ENCODE measurements at places on chromosomes 6 and 20.

DNA sequence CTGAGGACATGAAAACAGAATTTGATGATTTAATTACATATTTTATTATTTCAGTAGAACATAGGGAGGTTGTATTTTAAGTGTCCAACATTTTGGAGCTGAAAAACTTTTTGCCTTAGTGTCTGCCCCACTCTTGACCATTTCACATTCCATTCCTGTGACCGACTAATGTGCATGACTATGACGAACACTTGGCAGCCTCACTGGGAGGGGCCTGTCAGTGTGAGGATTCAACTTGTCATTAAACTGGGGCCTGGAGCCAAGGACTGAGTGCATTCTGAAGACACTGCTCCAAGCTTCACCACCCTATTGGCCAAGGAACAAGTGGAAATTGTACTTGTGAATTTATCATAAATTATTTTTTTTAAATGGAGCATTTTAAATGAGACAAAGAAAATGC, 661.3 kb downstream of the BCKDHB start:
- no peak for DNase-seq

DNA sequence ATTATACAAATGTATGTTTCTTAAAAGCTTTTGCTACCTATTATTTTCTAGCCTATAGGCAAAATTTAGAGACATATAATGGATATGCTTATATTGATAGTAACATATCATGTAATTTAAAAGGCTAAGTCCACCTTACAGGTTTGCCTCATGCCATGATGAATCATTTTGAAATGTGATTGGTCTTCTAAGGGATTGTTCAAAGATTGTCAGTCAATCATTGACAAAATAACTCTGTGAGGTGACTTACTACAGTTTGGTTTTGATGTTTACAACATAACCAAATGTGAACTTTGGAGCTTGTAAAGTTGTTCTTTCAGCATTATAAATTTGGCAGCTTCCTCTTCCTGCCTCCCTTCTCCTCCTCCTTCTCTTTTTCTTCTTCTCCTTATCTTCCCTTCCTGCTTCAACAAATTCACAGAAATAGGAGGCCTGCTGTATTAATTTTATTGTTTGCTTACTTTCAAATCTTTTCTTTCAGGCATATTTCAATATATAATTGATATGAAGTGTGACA, 39.7 kb upstream of the ZFP64 start:
- no peak for DNase-seq

DNA sequence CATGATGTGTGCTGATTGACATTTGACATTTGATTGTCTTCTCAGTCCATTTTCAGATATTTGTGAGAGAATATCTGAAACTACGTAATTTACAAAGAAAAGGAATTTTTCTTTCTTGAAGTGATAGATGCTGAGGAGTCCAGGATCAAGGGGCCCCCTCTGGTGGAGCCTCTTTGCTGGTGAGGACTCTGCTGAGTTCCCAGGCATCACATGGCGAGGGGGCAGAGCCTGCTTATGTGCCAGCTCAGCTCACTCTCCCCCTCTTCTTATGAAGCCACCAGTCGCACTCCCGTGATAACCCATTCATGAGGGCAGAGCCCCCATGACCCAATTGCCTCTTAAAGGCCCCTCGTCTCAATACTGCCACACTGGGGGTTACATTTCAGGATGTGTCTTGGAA, 91.3 kb downstream of the RPP40 start:
- DNase-seq: no peak

- DNase-seq: no peak
These were observed 35.9 kb downstream of the MAS1 start for GRCh38 chr6:159926542-159927203.

- DNase-seq: no peak
These were observed 11.6 kb upstream of the CD164 start for GRCh38 chr6:109393886-109394281.
